IPS DF 6.9 (cell line): ENCODE measurements at places on chromosomes 5 and 9.

- no peak for DNase-seq
Observed at GRCh38 chr9:83538172-83538889, at the start of gene FRMD3. Gene FRMD3 (minus strand): TSS chr9:83538401. CDS start chr9:83538231, 170 bp downstream.

- no peak for DNase-seq
Observed at GRCh38 chr9:69532396-69532795, 139.8 kb downstream of the APBA1 start.

DNA sequence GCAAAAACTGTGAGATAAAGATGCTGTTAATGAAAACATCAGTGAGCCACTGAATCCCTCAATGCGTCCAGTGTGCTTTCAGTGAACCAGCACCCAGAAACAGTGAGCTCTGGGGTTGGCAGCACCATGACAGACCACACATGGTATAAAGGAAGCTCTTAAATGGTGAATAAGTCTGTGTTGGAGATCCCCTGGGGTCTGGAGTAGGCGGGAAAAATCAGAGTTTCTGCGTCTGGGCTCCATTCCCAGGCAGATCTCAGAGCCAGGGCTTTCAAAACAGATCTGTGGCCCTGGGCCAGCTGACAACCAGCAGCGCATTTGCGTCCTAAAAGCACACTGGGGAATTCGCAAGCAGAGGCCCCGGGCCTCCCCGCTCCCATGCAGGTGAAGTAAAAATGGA is 233.5 kb downstream of the FRMD3 start:
- no peak for DNase-seq

GRCh38 chr9:4927701-4928100 is 57.4 kb upstream of the JAK2 start:
- no peak for DNase-seq

- DNase-seq = no peak
Observed at GRCh38 chr9:108838017-108838416, 17.8 kb downstream of the ACTL7B start.

- no peak for DNase-seq
Observed at GRCh38 chr5:123549256-123549904, 37.4 kb downstream of the CSNK1G3 start.

DNA sequence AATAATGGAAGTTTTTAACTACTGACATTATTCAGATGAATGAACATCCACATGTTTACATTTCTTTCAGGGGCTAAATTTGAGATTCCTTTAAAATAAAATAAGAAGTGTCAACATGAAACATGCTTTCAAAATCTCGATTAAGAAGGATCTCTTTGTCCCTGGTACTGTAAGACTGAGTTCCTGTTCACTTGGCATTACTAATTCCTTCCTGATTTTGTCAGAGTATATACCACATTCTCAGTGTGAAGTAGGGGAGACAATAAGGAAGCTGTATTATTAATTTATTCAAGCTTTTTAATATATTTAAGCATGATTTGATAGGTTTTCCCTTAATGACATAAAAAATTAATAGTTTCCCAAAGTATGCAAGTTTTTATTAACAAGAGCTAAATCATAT is 81.5 kb upstream of the GRHPR start:
- DNase-seq = no peak

- no peak for DNase-seq
Observed at GRCh38 chr5:608429-609370, 3.4 kb upstream of the CEP72 start.

DNA sequence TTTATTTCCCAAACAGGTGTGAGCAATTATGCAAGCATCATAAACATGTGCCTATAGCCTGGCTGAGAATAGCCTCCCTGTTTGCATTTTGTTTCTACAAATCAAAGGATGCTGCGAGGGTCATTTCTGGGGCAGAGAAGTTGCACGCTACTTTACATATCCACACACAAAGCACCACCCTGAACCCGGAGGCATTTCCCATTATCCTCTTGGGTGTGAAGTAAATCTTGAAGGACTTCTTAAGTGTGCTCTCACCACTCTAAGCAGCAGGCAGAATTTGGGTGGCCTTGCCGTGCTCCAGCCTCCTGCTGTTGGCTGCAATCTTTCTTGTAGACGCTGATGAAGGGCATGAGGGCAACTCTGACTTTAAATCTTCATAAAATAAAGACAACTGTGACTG is 124.0 kb upstream of the TLE4 start:
- no peak for DNase-seq

- DNase-seq = no peak
Observed at GRCh38 chr5:110687485-110687884, 39.0 kb downstream of the TMEM232 start.

DNA sequence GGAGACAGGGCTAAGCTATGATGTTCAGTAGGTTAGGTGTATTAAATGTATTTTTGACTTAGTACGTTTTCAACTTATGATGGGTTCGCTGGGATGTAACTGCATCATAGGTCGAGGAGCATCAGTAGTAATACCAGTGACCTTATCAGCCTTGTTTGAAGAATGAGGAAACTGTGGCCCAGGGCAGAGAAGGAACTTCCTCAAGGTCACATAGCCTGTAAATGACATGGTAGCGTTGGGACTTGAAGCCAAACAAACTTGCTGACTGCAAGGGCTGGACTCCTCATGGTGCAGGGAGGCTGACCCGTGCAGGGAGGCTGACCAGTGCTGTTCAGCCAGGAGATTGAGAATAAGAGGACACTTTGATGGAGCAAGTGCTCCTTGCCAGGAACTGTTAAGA is 21.3 kb upstream of the PTPN3 start:
- DNase-seq = no peak

- DNase-seq = no peak
Observed at GRCh38 chr5:169595172-169595820, 11.7 kb downstream of the SPDL1 start.

GRCh38 chr9:94443032-94443722 is 111.7 kb upstream of the PCAT7 start:
- DNase-seq = no peak

DNA sequence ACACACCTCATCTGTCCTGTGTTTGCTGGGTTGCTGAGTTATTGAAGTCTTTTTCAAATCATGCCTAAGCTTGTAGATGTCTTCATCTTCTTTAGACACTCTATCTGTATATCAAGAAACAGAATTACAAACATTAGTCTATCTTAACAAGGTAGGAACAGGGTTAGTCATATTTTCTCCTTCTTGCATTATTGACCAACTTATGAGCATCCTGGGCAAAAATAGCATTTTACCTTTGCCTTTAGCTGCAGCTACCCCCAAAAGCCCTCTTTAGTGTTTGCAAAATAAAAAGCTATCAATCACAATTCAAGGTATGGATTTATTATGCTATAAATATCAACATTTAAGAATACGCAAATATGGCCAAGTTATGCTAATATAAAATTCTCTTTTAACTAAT is 3.4 kb downstream of the PLK2 start:
- no peak for DNase-seq

GRCh38 chr5:116411101-116411571 is 163.5 kb downstream of the SEMA6A start:
- no peak for DNase-seq

DNA sequence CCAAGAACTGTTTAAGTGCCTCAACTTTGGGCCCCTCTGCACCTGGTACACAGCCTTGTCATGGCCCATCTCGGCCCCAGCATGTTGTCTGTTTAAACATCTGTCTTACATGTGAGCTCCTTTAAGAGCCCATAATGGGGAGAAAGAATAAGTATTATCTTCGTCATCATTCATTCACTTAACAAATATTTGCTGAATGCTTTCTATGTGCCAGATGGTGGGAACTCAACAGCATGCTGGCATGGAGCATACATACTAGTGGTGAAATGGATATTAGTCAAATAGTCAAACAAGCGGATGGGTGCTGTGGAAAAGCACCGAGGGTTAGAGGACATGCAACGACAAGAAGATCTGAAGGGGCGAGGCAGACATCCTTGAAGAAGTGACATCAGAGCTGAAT is 54.5 kb downstream of the GABBR2 start:
- DNase-seq = no peak

GRCh38 chr5:52895572-52896413 is 93.4 kb upstream of the ITGA2 start:
- no peak for DNase-seq

DNA sequence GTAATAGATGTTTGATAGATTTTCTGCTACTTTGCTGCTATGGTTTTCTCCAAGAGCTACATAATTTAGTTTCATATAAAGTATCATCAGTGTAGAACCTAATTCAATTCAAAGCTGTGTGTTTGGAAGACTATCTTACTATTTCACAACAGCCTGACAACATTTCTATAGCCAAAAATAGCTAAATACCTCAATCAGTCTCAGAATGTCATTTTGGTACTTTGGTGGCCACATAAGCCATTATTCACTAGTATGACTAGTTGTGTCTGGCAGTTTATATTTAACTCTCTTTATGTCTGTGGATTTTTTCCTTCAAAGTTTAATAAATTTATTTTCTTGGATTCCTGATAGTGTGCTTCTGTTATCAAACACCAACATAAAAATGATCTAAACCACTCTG is 35.1 kb upstream of the CCDC152 start:
- no peak for DNase-seq

- no peak for DNase-seq
Observed at GRCh38 chr5:102700120-102700831, 54.8 kb upstream of the PAM start.

DNA sequence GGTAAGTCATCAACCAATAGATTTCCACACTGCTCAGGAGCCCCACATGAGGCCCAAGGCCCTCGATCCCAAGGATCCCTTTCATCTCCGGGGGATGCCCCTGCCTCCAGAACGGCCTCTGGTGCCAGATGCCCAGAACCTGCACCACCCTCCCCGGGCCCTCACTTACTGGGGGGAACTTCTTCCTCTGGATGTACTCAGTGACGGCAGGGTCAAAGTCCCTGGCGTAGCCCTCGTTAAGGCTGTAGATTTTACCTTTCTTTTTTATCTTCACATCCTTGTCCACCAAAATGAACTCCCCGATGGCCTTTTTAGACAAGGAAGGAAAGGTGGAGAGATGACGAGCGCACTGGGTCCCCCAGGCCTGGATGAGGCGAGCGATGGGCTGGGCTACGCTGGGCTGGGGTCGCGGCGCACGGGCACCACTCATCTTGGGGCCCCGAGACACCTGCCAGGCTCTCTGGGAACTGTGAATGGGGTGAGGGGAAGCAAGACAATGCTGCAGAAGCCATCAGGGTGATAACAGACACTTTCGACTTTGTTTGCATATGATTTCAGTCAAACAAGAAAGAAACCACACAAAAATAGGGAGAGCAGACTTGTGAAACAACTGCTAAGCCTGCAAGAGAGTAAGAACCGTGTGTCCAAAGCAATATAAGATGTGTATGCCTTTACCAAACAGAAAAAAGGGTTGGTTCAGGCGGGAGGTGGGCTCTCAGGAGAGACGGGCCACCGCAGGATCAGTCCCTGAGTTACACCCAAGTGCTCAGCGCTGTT is 13.2 kb upstream of the FBP2 start:
- DNase-seq = no peak

DNA sequence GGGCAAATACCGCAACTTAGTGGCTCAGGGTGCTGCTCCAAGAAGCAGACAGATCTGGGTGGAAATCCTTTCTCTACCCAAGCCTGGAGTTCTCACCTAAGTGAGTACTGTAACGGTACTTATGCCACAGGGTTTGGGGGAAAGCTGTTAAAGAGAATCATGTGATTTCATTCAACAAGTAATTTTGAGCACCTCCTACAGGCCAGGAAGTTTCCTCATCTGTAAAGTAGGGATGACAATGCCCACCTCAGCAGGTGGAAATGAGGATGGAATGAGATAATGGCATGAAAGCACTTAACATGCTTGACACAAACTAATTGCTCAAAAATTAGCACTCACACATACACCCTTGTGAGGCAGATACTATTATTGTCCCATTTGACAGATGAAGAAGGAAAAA is 114.1 kb downstream of the JAKMIP2 start:
- DNase-seq = no peak

GRCh38 chr9:23777328-23777727 is 48.7 kb downstream of the ELAVL2 start:
- DNase-seq = no peak

DNA sequence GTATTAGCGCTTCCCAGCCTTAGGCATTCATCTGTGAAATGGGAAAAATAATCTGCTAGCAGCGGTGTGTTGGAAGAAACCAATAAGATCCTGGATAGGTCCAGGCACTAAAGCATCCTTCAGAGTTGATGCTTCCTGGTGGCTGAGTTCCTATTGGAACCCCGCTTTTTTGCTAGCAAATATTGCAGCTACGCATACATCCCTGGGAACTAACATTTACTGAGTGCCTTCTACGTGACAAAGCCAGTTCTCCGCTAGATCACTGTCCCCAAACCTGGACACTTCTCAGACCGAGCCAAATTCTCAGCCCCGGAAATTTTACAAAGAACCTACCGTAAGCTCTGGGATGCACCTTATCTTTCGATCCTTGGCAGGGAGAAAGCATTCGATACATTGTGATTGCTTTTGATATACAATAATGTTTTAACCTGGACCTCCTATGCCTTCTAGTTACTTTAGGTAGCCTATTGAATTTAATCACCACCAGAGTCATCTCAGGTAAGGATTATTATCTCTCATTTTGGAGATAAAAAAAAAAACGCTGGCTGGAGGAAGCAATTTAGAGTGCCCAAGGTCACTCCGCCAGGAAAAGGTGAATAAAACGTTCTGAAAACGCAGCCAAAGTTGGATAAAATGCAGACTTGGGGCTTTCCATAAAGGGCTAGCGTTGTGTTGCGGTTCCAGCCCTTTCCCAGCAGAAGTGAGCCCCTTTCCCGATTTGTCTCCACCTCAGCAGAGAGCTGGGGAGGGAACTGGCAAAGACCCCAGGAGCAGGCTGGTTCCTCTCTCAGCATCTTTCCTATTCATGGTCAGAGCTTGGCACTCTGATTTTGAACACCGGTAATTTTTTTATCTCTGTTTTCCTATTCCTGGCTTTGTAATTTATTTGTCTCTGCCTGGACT is 2.6 kb upstream of the MSX2 start:
- DNase-seq = no peak

- DNase-seq = no peak
Observed at GRCh38 chr5:163660486-163660885, 155.1 kb downstream of the MAT2B start.

DNA sequence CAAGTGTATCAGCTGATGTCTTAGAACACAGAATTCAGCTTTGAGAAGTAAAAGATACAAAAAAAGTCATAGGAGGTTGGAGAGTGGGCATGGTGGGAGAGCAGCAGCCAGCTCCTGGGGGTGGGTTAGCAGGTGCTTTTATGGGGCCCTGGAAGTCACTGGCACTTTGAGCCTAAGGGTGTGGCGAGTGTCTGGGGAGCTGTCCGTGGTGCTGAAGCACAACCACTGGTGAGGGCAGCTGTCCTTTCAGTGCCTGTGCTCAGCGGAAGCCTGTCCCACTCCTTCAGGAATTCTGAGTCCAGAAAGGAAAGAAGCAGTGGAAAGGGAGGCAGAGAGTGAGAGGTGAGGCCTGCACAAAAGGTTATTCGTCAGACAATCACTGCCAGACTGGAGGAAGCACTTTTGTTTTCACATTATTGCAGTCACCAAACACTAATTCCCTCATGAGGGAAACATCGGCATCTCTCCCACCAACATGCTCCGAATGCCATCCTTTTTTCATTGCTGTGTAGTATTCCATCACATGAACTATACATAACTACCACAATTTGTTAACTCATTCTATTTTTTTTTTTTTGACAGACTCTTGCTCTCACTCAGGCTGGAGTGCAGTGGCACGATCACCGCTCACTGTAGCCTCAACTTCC is 59.4 kb upstream of the RAPGEF1 start:
- no peak for DNase-seq

GRCh38 chr5:65916636-65917035 is 9.7 kb upstream of the ERBIN start:
- no peak for DNase-seq

GRCh38 chr9:34049630-34050384 is 1.1 kb upstream of the UBAP2 start:
- no peak for DNase-seq
